Tongue (tissue), 3 donors: ENCODE measurements at places on chromosomes 12 and 14.
A peak's percentile ranks its signal among the peaks of the same experiment; 100 is the strongest.

DNA sequence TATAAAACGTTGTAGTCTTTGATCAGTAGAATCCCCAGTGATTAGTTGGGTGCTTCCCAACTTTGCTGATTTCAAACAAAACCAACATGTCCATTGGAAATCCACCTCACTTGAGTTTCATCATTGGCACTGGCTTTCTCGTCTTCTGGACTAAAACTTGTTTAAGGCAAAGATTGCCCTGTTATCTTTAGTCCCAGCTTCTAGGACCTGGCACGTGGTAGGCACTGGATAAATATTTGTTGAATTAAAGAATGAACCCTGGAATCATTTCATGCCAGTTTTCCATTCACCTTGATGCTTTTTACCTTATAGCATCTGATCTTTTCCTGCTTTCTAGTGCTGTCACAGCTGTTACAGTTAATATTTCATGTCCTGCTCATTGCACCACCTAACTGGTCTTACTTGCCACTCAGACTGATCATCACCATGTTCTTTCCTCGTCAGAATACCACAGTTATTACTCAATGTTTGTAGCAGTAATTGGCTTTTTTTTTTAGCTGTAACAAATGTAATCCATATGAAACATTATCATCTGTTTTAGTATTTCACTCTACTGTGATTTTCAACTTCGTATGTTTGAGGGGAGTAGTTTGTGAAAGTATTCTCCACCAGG is 7.3 kb upstream of the C12orf50 start:
- peak; percentile 6 for DNase-seq

DNA sequence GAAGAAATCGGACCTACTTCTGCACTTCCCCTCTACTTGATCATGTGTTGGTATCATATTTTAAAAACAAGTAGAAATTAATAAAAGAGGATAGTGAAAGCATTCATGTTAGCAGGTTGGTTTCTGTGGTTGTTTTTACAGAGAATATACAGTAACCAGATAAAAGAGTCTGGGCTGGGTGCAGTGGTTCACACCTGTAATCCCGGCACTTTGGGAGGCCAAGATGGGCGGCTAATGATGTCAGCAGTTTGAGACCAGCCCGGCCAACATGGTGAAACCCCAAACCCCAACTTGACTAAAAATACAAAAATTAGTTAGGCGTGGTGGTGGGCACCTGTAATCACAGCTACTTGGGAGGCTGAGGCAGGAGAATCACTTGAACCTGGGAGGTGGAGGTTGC is 55.9 kb downstream of the LRP6 start:
- DNase-seq = no peak

GRCh38 chr12:113961921-113962710 is 4.0 kb downstream of the RBM19 start:
- DNase-seq = no peak

GRCh38 chr14:97074856-97075255 is 277.7 kb downstream of the VRK1 start:
- DNase-seq = no peak

DNA sequence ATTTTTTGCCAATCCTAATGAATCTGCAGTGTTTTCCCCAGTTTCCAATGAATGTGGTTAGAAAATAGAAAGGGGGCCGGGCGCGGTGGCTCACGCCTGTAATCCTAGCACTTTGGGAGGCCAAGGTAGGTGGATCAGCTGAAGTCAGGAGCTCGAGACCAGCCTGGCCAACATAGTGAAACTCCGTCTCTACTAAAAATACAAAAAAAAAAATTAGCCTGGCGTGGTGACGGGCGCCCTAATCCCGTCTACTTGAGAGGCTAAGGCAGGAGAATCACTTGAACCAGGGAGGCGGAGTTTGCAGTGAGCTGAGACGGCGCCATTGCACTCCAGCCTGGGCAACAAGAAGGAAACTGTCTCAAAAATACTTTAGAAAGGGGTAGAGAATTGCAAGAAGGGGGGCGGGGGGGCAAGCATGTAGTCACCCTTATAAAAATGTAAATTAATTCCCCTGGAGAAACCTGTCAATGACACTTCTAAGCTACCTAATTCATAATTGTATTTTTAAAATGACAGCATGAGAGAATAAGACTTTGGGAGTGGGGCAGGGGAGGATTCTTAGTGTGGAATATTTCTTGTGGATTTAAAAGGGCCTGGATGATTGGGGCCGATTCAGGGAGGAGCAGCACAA is 1.7 kb downstream of the KLHDC2 start:
- no peak for DNase-seq

- DNase-seq = no peak
These were observed 109.0 kb upstream of the SLC16A7 start for GRCh38 chr12:59486827-59487226.

- no peak for DNase-seq
These were observed 54.6 kb upstream of the OAS1 start for GRCh38 chr12:112852127-112852526.

GRCh38 chr12:27191531-27191930 is 52.6 kb upstream of the STK38L start:
- no peak for DNase-seq

- DNase-seq = no peak
These were observed 14.8 kb upstream of the APOF start for GRCh38 chr12:56377310-56377988.

- no peak for DNase-seq
These were observed 545.1 kb downstream of the AACS start for GRCh38 chr12:125610292-125610691.

DNA sequence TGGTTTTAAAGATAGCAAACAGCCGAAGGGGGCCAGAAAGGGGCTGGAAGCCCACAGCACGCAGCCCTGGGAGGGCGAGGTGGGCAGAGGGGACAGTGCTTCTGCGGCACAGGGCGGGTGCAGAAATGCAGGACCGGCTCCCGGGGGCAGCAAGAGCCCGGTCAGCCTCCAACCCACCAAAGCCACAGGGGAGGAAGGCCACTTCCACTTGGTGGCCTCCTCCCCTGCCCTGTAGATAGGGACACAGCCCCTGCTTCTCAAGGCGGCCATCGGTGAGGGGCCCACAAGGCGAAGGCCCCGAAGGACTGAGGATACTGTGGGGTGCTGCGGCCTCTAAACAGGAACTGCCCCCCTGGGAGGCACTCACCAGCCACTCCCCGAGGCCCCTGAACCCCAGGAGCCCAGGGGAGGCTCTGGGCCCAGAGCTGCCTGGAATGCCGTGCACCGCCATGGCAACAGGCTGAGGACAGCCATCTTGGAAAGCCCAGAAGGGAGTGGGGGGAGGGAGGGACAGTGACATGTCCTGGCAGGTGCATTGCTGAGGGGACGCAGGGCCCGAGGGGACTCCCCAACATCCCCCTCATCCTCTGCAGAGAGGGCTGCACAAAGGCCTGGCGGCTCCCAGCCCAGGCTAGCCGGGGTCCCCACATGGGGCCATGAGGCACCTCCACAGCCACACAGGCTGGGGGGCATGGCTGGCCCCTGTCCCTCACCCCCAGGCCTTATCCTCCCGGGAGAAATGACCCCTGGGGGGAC is 114.7 kb downstream of the NCOR2 start:
- no peak for DNase-seq

DNA sequence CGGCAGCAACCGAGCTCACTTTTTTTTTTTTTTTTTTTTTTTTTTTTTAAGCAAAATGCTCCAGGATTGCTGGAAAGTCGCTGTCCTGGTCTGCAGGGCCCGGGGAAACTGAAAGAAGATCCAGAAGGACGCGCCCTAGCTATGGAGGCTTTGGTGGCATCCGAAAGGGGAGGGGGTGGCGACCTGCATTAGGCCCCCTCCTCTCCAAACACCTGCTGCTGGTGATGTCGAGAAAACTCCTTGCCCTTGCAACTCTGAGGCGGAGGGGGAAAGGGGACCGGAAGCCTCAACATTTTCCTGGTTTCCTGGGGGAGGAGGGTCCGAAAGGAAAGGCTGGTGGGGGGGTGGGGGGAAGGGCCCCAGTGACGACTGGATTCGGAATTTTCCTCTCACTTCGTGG is 421.1 kb downstream of the VRK1 start:
- no peak for DNase-seq

- DNase-seq = peak; percentile 29
These were observed 884.3 kb downstream of the GALC start for GRCh38 chr14:87108726-87109125.

- DNase-seq = no peak
These were observed 89.8 kb upstream of the DNM1L start for GRCh38 chr12:32589165-32589865.

DNA sequence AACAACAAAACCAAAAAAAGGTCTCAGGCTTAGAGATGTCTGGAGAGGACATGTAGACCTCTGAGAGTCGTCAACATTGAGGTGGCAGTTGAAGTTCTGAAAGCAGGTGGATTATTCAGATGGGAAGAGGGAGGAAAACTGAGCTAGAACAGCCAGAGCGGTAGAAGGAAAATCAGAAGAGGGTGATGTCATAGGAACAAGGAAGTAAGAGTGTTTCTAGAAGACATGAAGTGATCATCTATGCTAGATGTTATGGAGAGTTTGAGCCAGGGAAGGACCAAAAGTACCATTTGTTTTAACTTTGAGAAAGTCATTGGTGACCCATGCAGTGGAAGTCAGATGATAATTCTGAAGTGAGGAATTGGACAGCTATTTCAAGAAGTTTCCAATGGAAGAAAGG is 316.2 kb upstream of the RGS6 start:
- no peak for DNase-seq

DNA sequence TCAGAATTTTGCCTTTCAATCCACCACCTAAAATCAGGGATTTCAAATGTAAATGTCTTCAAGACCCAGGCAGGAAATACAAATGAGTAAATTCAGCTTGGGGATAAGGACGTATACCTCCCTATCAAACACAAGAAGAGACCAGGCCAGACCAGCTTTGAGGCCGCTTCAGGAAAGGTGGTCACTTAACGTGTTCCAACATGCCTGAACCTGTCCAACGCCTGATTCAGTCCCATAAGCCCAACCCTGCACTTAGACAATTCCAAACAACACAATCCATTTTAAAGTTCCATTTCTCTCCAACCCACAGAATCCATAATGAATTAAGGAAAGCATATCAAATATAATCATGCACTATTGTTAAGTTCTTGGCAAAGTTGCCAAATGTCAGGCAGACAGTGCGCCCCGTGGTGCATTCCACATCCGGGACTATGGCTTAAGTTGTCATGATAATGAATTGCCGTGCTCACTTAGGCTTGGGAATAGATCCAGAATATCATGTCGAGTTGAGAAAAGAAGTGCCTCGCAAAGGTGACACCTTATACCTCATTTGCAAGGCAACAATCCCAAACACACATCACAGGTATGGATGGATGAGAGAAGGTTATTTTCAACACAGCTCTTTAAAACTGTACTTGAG is 35.5 kb downstream of the CCDC60 start:
- peak; percentile 9 for DNase-seq

- DNase-seq = peak; percentile 66
These were observed 38.0 kb downstream of the IQSEC3 start for GRCh38 chr12:104551-105081.

DNA sequence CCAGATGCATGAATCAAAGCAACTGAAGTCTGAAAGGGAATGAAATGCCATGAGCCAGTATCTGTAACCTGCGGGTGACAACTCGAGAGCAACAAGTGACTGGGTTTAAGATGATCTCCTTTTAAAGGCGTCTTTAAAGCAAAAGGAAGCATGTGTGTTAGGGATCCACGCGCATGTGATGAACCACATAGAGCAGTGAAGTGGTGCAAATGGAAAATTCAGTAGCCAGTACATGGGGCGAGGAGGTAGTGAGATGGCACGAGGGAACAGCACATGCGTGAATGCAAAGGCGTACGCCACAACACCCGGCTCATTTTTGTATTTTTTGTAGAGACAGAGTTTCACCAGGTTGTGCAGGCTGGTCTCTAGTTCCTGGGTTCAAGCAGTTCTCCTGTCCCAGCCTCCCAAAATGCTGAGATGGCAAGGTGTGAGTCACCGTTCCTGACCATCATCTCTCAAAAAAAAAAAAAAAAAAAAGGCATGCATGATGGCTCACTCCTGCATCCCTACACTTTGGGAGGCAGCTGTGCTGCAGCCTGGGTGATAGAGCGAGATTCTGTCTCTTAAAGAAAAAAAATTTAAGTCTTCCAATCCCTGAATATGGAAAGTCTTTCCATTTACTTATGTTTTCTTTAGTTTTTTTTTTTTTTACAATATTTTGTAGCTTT is 24.6 kb upstream of the BCL7A start:
- DNase-seq = no peak

DNA sequence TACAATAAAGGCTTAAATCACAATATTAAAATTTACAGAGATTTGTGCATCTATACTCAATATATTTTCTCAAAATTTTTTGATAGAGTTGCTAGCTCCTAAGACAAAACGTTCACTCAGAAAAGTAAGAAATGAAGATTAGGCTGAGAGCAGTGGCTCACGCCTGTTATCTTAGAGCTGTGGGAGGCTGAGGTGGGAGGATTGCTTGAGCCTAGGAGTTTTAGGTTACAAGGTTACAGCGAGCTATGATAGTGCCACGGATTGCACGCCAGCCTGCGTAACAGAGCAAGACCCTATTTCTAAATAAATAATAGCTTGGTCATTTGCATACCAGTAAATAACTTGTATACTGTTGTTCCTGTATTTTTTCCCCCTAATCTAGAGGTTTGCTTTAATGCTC is 35.0 kb upstream of the CFL2 start:
- no peak for DNase-seq

DNA sequence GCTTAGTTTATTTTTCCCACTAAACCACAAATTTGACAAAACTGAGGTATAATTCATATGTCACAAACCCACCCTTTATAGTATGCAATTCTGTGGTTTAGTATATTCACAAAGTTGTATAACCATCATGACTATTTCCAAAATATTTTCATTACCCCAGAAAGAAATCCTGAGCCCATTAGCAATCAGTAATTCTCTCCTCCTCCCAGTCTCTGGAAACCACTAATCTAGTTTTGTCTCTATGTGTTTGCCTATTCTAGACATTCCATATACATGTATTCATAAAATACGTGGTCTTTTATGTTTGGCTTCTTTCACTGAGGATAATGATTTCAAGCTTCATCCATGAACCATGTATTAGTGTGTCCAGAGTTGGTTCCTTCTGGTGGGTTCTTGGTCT is 267.6 kb downstream of the AEBP2 start:
- no peak for DNase-seq

DNA sequence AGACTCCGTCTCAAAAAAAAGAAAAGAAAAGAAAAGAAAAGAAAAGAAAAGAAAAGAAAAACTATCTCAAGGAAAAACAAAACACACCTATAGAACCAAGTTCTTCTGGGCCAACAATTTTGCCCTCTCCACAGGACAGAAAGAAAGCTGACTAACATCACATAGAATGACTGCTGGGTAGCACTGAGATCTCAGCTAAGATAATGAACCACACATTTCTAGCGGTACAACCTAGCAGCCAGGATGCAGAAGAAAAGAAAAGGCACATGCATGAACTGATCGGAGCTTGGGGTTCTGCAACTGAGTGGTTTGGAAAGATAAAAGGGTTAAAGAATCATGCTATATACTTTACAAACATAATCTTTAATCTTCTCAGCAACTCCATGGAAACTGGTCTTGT is 19.5 kb downstream of the TMED10 start:
- no peak for DNase-seq
